Epithelial cell of proximal tubule (primary cell): ENCODE measurements at places on chromosomes 4 and X.

GRCh38 chr4:168666531-168666930 lies 169.7 kb downstream of the PALLD start:
- DNase-seq, result no peak

- no peak for DNase-seq
These were observed 253.7 kb upstream of the TAPT1 start for GRCh38 chr4:16480011-16480410.

GRCh38 chrX:80216086-80216485 lies 201.5 kb downstream of the TBX22 start:
- peak; percentile 18 for DNase-seq

- no peak for DNase-seq
These were observed 38.2 kb downstream of the SPIN2B start for GRCh38 chrX:57083143-57083542.

GRCh38 chr4:105129286-105130040 lies 17.2 kb upstream of the TET2 start:
- no peak for DNase-seq

- DNase-seq, result no peak
These were observed 3.2 kb downstream of the TIGD4 start for GRCh38 chr4:152776352-152776751.

DNA sequence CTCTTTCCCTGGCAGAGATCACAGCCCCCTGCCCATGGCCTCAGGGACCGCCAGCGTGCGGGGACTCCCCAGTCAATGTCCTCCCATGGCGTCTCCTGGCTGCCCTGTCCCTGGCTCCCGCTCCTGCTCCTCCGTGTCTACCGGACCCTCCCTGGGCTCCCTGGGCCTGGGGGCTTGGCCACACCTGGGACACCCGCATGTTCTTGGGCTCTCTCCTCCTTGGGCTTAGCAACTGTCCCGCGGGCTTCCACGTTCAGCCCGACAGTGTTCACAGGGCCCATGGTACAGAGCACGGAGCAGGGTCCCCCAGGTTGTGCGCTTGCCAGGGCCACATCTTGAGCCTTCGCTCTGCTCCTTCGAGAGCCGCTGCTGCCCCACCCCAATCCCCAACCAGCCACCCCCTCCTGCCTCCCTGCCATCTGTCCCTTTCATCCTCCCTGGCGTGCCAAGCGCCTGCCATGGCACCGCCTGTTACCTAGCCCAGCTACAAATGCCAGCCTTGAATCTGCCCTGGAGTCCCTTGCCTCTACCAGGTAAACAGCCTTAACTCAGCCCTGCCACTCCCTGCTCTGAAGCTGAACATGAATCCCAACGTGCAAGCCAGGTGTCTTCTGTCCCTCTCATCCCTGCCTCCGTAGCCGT lies 3.9 kb downstream of the AVPR2 start:
- DNase-seq, result no peak

DNA sequence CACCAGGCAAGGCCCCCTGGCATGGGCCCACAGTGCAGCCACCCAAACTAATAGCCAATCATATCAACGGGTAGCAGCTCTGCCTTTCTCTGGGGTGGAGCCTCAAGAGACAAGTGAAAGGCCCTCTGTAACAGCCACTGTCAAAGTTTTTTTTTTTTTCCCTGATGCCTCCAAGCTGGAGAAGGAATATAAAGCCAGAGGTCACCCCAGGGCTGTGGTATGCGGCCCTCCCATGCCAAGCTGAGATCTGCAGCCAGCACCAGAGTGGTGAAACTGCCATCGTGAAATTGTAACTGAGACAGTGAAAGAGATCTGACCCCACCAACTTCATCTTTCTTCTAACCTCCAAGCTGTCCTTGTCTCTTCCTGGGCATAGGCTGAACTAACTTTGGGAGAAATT lies 407.0 kb downstream of the KLHL4 start:
- DNase-seq, result no peak

- DNase-seq, result no peak
These were observed 95.7 kb upstream of the OTUD4 start for GRCh38 chr4:145276050-145276449.

- peak; percentile 38 for DNase-seq
These were observed 41.5 kb downstream of the SOWAHB start for GRCh38 chr4:76856243-76857073.

- peak; percentile 25 for DNase-seq
These were observed 26.8 kb upstream of the GRXCR1 start for GRCh38 chr4:42865572-42866189.

- DNase-seq, result no peak
These were observed 3.8 kb downstream of the SAP30 start for GRCh38 chr4:173374588-173374987.

- DNase-seq, result no peak
These were observed 226.3 kb upstream of the PGRMC2 start for GRCh38 chr4:128513664-128514484.

DNA sequence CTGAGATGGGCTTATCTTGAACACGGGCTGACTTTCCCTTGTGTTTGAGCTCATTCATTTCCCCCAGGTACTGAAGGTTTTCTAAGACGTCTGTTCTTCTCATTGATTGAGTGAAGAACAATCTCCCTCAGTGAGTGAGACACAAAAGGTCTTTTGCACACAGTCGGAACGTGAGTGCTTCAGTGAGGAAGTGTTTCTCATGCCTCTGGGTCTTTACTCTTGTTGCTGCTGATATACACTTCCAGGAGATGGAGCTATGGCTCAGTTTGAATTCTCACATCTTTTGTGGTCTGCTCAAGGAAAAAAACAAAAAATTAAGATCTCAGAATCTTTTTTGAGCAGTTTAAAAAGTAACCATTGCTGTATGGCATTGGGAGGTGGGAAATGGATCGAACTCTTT lies 981.9 kb upstream of the TENM3 start:
- DNase-seq, result no peak

GRCh38 chrX:39096599-39096998 lies 295.3 kb downstream of the MID1IP1 start:
- DNase-seq, result no peak

GRCh38 chr4:74258963-74259362 lies 49.3 kb upstream of the EPGN start:
- DNase-seq, result no peak

DNA sequence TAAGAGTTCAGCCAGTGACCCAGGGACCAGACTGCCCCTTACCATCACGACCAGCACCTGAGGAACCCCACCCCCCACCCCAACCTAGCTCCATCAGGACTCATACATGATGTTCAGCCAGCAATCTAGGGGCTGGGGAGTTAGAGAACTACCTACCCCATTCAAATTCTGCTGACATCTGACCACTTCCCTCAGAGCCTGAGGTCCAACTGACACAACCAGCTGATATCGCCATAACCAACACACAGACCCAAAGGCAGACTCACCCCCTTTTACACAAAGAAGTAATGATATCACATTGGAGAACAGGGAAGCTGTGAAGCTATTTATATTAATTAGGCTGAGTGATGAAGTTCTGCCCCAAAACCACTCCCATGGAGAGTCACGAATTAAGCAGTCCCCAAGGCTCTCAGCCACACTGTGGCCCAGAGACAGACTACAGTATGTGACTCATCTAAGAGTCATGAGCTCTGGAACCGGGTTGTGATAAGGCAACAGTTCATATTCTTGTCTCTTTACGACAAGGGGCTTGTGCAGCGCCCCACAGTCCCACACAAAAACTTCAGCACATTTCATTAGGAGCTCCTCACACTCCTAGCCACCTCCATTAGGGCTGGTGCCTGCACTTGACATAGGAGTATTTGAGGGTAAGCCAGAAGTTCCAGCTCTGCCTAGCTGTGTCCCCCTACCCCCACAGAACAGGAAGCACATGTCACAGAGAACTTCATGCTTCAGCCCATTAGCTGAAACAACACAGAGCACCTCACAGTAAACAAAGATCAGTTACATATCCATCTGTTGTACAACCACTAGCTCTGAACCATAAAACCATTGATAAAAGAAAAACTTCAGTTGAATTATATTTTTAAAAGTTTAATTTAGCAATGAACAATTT lies 184.7 kb upstream of the ZCCHC13 start:
- DNase-seq, result no peak

GRCh38 chr4:184612074-184612473 lies 37.2 kb downstream of the CASP3 start:
- DNase-seq, result no peak

DNA sequence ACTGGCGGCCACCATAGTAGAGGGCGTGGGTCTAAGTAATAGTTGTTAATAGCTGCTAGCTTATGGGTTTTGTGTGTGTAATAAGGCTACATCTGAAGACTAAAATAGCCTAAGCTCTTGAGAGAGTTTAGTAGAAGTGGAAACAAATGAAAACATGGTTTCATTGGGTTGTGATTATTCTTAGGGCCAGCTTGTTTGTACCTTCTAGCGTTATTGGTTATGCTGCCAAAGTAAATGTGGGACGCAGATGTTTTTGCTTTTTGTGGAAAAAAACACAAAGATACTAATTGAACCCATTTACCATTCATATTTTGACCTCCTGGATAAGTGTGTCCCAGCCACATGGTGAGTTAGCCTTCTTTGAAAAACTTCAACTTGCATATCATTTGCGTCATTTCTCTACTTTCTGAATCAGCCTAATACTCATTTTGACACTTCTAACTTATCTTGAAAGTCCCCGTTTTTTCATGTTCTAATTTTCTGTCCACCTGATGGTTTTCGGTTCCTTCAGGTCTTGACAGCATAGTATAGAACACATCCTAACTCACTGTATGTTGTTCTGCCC lies 305.3 kb downstream of the FRMPD4 start:
- DNase-seq, result no peak

GRCh38 chrX:97397371-97397770 lies 513.7 kb downstream of the RPA4 start:
- DNase-seq, result no peak

DNA sequence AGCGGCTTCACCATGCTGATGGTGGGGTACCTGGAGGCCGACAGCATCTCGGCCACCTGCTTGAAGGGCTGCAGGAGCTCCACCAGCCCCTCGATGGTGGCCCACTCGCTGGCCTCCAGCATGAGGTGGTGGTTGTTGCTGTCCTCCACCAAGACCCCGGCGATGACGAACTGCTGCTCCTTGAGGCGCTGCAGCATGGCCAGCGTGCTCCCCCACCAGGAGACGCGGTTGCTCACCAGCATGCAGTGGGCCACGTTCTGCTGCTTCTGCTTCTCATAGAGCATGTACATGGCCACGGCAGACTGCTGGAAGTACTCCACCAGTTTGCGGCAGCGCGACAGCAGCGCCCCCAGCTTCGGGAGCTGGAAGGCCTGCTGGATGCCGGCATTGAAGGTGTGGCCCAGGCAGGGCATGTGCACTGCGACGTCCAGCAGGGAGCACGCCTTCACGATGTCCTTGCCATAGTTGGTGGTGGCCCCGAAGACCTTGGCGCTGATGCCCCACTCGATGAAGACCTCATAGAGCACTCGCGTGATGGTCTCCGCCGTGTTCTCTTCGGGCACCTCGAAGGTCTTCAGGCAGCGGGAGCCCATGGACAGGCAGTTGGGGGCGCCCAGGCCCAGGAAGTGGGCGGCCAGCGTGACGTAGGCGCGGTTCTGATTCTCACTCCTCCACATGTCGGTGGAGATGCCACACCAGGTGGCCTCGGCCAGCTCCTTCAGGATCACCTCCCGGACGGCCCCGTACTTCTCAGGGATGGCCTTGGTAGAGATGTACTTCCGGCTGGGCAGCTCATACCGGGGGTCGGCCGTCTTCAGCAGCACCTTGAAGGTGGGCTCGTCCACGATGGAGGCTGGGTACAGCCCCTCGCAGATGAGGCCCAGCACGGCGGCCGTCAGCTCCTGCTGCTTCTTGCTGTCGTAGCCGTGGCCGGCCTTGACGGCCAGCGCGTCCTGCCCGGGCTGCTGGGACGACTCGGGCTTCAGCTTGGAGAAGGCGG lies 11.0 kb downstream of the DHRSX start:
- DNase-seq, result no peak

DNA sequence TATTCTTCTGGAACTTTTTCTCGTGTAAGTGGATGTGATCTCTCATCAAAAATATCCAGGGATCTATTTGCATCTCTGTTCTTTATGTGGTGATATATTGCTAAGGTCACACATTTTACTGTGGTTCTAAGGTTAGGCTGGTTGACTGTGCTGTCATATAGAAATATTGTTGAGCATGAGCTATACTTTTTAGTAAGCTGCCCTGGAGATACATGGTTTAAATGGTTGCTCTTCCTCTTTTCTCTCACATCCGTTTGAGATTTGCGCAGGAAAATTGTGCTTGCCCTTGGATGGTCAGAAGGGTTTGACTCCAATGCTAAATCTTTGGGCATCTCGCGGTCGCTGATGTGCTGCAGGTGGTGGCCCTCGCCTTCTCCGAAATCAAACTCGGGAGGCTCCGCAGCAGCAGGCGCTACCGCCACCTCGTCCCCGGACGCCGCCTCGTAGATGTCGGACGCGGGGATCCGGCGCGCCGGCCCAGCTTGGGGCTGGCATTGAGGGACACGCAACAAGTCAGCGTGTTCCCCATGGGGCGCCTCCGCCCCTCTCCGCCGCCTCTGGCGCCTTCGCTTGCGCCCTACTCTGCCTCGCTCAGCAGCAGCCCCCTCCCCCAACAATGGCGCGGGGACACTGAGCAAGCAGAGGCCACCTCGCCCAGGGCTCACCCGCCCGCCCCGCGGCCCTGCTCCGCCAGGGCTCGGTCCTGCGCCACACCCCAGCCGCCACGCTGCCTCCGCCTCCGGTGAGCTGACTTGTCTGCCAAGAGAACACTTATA lies 154.5 kb downstream of the MSN start:
- DNase-seq, result no peak

- no peak for DNase-seq
These were observed 59.6 kb downstream of the SEC24D start for GRCh38 chr4:118776157-118776954.

- no peak for DNase-seq
These were observed 81.7 kb downstream of the ALPK1 start for GRCh38 chr4:112378858-112379257.

- no peak for DNase-seq
These were observed 211.6 kb upstream of the DKK2 start for GRCh38 chr4:107247738-107248137.

DNA sequence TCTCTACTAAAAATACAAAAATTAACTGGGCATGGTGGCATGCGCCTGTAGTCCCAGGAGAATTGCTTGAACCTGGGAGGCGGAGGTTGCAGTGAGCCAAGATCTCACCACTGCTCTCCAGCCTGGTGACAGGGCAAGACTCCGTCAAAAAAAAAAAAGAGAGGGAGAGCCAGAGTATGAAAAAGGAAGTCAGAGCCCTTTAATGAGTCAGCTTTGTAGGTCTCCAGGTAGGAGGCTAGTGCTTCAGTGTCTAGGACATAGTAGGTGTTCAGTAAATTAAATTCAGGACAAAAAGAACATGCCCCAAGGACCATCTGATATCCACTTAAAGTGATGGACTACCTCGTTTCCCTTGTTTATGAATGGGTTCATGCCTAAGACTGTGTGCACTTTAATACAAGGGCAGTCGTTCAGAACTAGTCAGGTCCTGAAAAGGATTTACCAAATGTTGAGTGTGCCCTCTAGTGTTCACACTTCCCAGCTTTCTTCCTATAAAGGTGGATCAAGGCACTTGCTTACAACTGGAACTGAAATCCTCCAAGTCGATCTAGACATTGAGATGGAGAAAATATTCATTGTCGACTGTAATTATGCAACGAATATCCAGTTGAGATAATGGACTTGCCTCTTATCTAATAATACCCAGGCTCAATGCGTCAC lies 29.0 kb downstream of the F9 start:
- peak; percentile 18 for DNase-seq

GRCh38 chrX:21666679-21667078 lies 8.5 kb upstream of the KLHL34 start:
- no peak for DNase-seq

- no peak for DNase-seq
These were observed 62.7 kb downstream of the SH3RF1 start for GRCh38 chr4:169208090-169208455.
